Esophagus squamous epithelium (tissue), 5 donors: ENCODE measurements at places on chromosomes 4 and X. TPM values are rescaled to one million over a fixed set of nuclear protein-coding genes. Genes with fewer than 3 reads are reported as not detected.

Gene RAB39B
- 0.38 TPM for total RNA-seq

Gene PPP2R2C
- 32.0 TPM for total RNA-seq

Gene SOWAHD
- not detected for total RNA-seq

Gene ZMYM3
- 8.9 TPM for total RNA-seq

Gene TRPC3
- total RNA-seq = not detected

Gene PAGE2B
- not detected for total RNA-seq

Gene PWWP3B
- total RNA-seq = not detected

Gene TSPAN5
- total RNA-seq = 10.9 TPM

Gene KCND1
- 0.04 TPM for total RNA-seq

Gene AREG
- total RNA-seq = 47.3 TPM

Gene MAPK10
- total RNA-seq = 8.6 TPM

Gene DKK2
- total RNA-seq = 1.2 TPM

Gene SLC25A5
- total RNA-seq = 477 TPM

Gene ZFYVE28
- total RNA-seq = 8.0 TPM

Gene ASB9
- 0.15 TPM for total RNA-seq

Gene SLC10A4
- not detected for total RNA-seq

Gene DRP2
- total RNA-seq = not detected

Gene S100G
- not detected for total RNA-seq

Gene CT83
- not detected for total RNA-seq

Gene MYL5
- total RNA-seq = 7.2 TPM

Gene FAAH2
- 9.0 TPM for total RNA-seq

Gene AMBN
- total RNA-seq = not detected

Gene PF4V1
- total RNA-seq = not detected

Gene MAP7D2
- 0.38 TPM for total RNA-seq

Gene MUC7
- not detected for total RNA-seq

Gene KIAA1210
- total RNA-seq = not detected

Gene STS
- 2.9 TPM for total RNA-seq

Gene ADH1A
- total RNA-seq = not detected

Gene RWDD4
- total RNA-seq = 19.5 TPM

Gene AMELX
- total RNA-seq = not detected

Gene EDA2R
- total RNA-seq = 0.40 TPM

Gene KDR
- total RNA-seq = 6.4 TPM

Gene TLR2
- total RNA-seq = 5.3 TPM

Gene SPATA4
- not detected for total RNA-seq

Gene NXF3
- 0.38 TPM for total RNA-seq

Gene TMPRSS11E
- 249 TPM for total RNA-seq

Gene CACNA1F
- not detected for total RNA-seq

Gene TENM3
- total RNA-seq = 0.64 TPM

Gene FHIP1A
- total RNA-seq = 45.6 TPM

Gene NPY5R
- total RNA-seq = 0.44 TPM

Gene MEPE
- not detected for total RNA-seq

Gene FMR1
- total RNA-seq = 17.6 TPM

Gene H2BW1
- not detected for total RNA-seq

Gene NKX6-1
- total RNA-seq = 0.66 TPM

Gene GLOD5
- total RNA-seq = not detected

Gene MAGEB1
- total RNA-seq = not detected

Gene LRRC66
- not detected for total RNA-seq

Gene BDH2
- 39.9 TPM for total RNA-seq

Gene EMCN
- total RNA-seq = 9.8 TPM

Gene SHROOM3
- 50.9 TPM for total RNA-seq

Gene ZNF732
- 1.5 TPM for total RNA-seq

Gene HS3ST1
- total RNA-seq = 27.0 TPM

Gene PAGE5
- not detected for total RNA-seq

Gene TMEM47
- total RNA-seq = 4.5 TPM

Gene PABPC1L2B
- not detected for total RNA-seq

Gene ARHGAP6
- total RNA-seq = 0.64 TPM

Gene TRAM1L1
- 0.75 TPM for total RNA-seq

Gene BMPR1B
- 0.66 TPM for total RNA-seq
